Renal cortex interstitium (tissue), 15 donors: ENCODE measurements at places on chromosomes 13 and 19. TPM values are rescaled to one million over a fixed set of nuclear protein-coding genes. Genes with fewer than 3 reads are reported as not detected.

COX6B2 gene
- 0.82 TPM for polyA plus RNA-seq

ZNF17 gene
- polyA plus RNA-seq, result 11.9 TPM

ZNF492 gene
- 3.4 TPM for polyA plus RNA-seq

DNA sequence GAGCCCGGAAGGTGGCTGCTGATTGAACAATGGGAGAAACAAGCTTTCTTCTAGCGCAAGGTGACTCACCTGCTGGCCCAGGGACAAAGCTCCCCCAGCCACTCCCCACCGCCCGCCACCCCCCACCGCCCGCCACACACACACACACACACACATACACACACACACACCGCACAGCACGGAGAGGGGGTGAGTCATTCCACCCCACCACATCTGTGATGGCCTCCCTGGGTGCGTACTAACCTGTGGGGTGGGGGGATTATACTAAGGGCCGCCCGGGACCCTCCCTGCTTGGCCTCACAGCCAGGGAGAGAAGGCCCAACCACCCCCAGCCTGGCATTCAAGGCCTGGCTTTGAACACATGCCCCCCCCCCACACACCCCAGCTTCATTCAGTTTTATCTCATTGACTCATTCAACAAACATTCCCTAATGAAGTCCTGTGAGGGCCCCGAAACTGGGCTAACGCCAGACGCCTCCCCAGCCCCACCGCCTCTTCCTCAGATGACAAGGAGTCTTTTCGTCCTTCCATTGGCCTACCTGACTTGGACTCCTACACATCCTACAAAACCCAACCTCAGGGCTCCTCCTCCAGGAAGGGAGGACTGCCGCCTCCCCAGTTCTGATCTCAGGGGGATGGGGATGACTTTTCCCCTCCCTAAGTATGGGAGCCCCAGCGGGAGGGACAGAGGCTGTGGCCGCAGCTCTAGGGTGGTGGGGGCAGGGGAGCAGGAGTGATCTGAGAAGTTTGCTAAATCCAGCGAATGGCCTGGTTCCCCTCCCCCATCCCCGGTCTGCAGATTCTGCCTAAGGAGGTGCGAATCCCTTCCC lies 5.8 kb upstream of the ONECUT3 start:
- DNase-seq, result no peak

DNA sequence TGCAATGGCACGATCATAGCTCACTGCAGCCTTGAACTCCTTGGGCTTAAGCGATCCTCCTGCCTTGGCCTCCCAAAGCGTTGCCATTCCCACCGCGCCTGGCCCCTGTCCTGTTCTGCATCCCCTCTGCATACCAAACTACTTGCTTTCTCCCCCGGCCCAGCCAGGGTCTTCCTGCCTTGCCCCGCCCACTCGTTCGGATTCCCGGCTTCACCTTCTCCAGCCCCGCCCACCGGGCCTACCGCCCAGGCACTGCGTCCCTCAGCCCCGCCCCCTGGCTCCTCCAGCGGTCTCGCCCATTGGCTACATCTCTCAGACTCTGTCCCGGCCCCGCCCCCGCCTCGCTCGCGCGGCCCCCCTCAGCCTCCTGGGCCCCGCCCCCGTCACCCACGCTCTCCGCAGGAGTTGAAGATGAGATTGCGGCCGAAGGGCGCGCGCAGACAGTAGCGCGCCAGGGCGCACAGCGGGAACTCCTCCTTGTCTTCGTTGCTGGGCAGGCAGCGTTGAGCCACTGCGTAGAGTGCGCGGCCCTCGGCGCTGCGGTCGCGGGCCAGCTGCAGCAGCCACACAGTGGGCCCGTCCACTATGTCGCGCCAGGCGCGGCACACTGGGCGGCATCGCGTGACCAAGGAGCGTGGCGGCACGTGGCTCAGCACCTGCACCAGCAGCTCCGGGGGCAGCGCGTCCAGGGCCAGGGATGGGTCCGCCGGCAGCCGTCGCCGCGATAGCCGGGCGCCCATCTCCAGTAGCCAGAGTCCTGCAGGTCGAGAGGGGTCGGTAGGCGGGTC lies 19.0 kb downstream of the MRPS12 start:
- peak; percentile 58 for DNase-seq

GRCh38 chr13:28582892-28583240 lies 76.1 kb upstream of the POMP start:
- DNase-seq, result no peak

GRCh38 chr19:52227196-52227940 lies 37.5 kb downstream of the PPP2R1A start:
- DNase-seq, result no peak

- no peak for DNase-seq
Measured at GRCh38 chr19:15330801-15331418, 1.4 kb downstream of the BRD4 start.

DNA sequence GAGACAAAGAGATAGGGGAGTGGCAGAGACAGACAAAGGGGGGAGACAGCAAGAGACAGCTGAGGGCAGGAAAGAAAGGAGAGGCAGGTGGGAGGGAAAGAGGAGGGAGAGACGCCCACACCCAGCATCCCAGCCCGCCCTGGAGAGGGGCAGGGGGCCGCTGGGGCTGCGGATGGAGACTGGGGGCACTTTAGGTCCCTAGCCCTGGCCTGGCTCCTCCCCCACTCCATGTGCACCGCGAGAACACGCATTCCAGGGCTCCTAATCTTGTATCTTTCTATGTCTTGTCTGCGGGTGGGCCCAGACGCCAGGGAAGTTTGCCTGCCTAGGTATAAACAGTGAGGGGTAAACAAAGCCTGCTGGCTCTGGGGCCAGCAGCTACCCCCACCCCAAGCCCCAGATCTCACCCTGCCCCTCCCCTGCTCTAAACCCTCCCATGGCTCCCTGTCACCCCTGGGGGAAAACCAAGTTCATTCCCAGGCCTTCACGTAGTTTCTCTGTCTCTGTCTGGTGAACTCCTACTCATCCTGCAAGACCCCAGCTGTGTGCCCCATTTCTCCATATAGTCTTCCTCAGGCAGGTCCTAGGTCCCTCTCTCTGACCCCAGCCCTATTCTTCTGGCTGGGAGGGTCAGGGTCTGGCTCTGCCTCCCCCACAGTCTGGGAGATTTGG lies 5.7 kb downstream of the TLE5 start:
- DNase-seq, result no peak
